Pulmonary artery endothelial cell (primary cell): ENCODE measurements at places on chromosomes 4 and X. TPM values are rescaled to one million over a fixed set of nuclear protein-coding genes. Genes with fewer than 3 reads are reported as not detected.

RHOXF1 gene
- not detected in 2 replicates for total RNA-seq

CDKL5 gene
- 2.0 and 2.5 TPM in 2 replicates for total RNA-seq

GPRASP2 gene
- 17.6 and 27.4 TPM in 2 replicates for total RNA-seq

TEX11 gene
- not detected in 2 replicates for total RNA-seq

TLL1 gene
- total RNA-seq = 1.2 and 2.2 TPM in 2 replicates

GYPE gene
- total RNA-seq = 0.13 and 0.49 TPM in 2 replicates

PDE6B gene
- 2.9 and 3.9 TPM in 2 replicates for total RNA-seq

PTCHD1 gene
- under 0.01 TPM in 1 of 2 replicates, not detected in the other for total RNA-seq
